ENCODE measurements at places on chromosomes 2 and 18. TPM values are rescaled to one million over a fixed set of nuclear protein-coding genes. Genes with fewer than 3 reads are reported as not detected.

TNFAIP6 gene
- total RNA-seq = not detected

STK17B gene
- total RNA-seq = 582 TPM

LANCL1 gene
- 15.5 TPM for total RNA-seq

DPP4 gene
- 15.4 TPM for total RNA-seq

KYNU gene
- total RNA-seq = not detected

ALLC gene
- not detected for total RNA-seq

IL36RN gene
- total RNA-seq = not detected

MSTN gene
- total RNA-seq = not detected

PIEZO2 gene
- total RNA-seq = not detected

KIF5C gene
- total RNA-seq = 6.4 TPM

CSRNP3 gene
- not detected for total RNA-seq

XDH gene
- total RNA-seq = not detected

AMER3 gene
- not detected for total RNA-seq

RFX8 gene
- not detected for total RNA-seq
